ENCODE measurements at places on chromosomes 12 and 14.
A peak's percentile ranks its signal among the peaks of the same experiment; 100 is the strongest.

DNA sequence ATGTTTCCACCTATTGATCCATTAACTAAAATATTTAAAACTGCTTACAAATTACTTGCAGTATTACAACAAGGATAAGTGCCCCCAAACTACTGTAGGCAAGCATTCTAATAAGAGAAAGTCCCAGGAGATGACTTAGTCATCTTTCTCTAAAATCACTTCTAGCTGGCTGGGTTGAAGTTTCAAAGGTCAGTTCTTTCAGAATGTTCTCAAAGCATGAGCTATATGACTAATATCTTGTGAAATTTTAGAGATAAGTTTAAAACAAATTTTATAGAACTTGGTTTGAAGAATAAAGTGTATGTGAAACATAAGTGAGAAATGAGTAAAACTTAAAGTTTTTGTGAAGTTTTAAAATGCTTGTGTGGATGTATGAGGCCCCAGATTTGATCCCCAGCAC lies 24.3 kb upstream of the OR6J1 start:
- DNase-seq: no peak

GRCh38 chr14:77062261-77062660 lies 33.8 kb upstream of the IRF2BPL start:
- no peak for DNase-seq

- DNase-seq: no peak
Measured at GRCh38 chr14:49851813-49852212, 775 bp downstream of the NEMF start.

GRCh38 chr12:106118-106591 lies 39.6 kb downstream of the IQSEC3 start:
- peak; percentile 36 for DNase-seq

- DNase-seq: no peak
Measured at GRCh38 chr12:58916921-58917511, 3.3 kb downstream of the LRIG3 start.

DNA sequence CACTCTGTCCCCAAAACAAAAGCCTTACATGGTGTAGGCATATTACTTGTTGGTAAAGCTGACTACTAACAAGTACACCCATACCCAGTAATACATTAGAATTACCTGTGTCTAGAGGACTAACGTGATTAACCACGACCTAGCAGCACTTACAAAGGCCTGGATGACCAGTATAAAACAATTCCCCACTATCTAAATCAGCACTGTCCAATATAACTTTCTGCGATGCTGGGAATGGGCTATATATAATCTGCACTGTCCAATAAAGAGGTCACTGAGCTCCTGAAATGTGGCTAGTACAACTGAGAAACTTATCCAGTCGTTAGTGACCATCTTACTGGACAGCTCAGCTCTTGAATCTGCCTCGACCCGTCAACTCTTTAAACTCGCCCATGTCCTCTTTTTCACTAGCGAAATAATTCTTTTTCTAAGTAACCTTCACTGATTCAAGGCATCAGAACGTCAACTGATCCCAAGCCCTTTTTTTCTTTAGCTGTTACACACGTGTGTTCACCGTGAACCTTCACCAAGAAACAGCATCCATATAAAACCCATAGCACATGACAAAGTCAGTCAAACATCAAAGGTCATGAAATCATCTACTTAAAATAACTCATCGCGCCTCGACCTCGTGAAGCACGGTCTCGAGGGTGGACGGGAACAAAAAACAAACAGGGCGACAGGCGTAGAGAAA lies 905 bp upstream of the CIPC start:
- DNase-seq: no peak

- DNase-seq: no peak
Measured at GRCh38 chr12:40775661-40776060, 83.4 kb downstream of the CNTN1 start.

DNA sequence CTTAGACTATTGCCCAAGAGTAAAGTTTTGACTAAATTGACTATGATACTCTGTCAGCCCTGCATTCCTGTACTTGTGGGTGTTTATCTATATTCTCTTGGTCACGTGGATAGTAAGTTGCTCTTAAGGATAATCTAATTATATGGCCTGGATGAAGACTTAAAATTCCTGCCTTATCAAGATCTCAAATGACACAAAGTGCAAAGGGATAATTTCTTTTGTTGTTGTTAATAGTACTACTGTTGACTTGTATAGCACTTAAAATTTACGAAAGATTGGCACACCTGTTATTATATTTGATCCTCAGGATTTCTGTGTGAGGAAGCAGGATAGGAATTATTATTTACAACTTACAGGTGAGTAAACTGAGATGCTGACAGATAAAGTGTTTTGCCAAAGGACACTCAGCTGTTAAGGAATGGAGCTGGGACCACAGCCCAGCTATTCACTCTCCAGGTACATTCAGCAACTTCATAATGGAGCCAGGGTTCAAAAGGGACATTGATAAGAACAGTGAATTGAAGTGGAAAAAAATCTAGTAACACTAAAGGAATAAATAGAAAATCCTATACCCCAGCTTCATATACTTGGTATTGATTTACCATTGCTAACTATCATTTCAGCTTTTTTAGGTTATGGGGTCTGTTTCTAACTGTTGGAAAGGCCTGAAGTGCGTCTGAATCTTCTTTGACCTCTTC lies 53.4 kb upstream of the EVL start:
- DNase-seq: no peak

- no peak for DNase-seq
Measured at GRCh38 chr12:49674318-49674981, 32.8 kb downstream of the FMNL3 start.

DNA sequence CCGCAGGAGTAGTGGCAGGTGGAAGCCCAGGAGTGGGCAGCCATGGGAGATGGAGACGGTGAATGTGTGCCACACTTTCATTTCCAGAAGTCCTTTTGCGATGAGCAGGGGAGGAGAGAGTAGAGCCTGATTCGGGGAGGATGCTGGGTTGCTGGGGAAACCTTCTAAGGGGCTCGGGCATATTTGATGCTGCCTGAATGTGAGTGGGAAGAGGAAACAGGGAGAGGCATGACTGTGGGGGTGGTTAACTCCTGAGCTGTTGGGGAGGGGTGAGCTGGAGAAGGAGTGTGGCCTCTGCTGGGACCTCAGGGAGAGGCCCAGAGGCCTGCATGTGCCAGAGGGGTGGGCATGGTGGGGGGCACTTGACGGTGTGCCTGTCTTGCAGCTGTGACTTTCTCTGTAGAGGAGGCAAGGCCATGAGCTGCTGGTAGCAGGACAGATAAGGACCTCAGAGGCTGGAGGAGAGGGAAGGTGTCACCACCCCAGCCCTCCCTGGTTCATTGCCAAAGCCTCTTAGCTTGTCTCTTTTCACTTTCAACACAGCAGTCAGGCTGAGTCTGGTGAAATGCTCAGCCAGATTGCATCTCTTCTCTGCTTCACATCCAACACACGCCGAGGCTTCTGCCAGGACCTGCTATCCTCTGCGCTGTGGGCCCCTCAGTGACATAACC lies 11.4 kb downstream of the GLT1D1 start:
- no peak for DNase-seq

GRCh38 chr12:48767047-48767446 lies 21.8 kb downstream of the ADCY6 start:
- no peak for DNase-seq

DNA sequence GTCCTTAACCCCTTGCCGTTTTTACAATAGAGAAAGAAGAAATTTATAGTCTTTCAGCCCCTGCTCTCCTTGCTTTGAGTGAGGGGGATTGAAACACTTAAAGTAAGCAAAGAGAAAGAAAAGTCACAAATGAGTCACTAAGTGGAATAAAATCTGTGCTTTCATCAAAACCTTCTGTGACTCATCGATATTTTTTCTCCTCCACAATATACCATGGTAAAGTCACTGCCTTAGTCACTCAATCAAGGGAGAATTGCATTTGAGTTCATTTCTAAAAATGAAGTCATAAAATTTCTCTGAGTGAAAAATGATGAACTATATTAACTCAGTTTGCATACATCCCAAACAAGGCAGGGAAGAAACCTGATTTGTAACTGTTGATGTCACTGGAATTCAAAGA lies 470.3 kb downstream of the FOXG1 start:
- DNase-seq: no peak

DNA sequence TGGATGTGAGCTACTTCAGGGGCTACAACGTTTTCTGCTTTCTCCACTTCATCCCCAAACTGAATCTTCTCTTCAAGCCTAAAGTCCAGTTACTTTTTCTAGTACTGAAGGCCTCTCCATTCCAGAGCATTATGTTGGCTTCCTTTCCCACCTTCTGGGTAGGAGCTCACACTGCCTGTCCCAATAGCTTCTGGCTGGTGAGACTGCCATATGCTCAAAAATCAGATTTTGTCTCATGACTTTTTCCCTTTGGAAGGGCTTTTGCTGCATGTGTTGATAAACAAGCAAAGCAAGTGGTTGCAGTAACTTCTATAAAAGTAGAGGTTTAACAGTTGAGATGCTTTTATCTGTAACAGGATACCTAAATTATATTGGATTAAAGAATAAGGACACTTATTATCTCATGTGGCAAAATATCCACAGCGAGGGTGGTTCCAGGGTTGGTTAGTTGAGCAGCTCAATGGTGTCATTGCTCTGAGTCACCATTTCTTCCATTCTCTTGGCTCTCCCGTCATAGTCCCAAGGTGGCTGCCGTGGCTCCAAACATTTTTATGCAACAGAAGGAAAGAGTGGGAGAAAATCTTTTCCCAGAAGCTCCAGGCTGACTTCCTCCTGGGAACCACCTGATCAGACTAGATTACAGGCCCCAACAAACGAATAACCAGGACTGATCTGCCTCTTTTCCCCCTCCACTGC lies 15.1 kb upstream of the PPFIBP1 start:
- no peak for DNase-seq

DNA sequence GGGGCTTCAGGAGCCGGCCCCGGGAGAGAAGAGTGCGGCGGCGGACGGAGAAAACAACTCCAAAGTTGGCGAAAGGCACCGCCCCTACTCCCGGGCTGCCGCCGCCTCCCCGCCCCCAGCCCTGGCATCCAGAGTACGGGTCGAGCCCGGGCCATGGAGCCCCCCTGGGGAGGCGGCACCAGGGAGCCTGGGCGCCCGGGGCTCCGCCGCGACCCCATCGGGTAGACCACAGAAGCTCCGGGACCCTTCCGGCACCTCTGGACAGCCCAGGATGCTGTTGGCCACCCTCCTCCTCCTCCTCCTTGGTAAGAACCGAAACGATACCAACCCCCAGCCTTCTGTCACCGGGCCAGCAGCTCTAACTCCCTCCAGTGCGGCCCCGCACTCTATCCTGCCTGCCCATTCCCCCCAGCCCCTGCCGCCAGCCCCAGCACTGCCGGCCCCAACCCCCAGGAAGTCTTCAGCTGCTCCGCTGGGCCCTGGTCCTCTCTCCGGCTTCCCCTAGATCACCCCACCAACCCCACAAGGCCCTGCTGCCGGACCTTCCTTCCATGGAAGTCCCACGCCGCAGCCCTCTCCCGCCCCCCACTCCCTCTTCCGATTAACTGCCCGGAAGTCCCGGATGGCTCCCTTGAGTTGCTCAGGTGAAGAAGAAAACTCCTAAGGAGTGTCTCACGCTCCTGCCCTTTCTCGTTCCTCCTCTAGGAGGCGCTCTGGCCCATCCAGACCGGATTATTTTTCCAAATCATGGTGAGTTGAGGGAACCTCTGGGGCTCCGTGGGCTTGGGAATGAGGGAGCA lies 693 bp downstream of the LRP10 start:
- DNase-seq: peak; percentile 81

DNA sequence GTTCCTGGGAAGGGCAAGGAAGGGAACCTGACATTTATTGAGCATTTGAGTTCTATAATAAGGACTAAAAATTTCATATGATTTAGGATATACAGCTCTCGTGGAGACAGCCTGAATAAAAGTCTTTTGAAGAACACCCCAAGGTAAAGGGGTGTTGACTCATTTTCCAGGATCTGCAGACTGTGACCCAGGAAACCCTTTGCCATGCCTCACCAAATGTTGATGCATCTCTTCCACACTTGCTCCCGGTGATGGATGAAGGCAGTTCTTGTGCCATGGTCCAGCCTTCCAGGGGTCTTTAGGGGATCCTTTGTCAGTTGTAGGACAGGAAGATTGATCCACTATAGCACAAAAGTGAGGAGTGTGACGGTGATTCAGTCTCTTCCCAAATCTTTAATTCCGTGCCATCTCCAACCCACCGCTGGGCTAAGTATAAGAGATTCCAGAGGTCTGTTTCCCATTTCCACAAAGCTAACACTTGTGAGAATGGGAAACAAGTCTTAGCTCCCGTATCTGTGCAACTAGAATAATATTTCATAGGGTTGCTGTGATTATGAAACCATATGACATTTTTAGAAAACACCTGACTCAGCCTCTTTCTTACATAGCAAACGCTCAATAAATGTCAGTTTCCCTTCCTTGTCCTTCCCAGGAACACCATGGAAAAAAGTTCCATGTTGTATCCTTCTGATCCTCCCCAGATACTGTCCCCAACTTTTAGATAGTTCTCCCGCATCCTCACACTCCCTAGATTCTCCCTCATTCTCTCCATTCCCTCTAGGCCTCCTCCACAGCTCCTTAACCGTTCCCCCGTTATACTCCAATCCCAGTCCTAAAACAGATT lies 836 bp downstream of the AAAS start:
- no peak for DNase-seq

GRCh38 chr12:126784328-126784921 lies 1482.5 kb upstream of the TMEM132C start:
- DNase-seq: no peak

DNA sequence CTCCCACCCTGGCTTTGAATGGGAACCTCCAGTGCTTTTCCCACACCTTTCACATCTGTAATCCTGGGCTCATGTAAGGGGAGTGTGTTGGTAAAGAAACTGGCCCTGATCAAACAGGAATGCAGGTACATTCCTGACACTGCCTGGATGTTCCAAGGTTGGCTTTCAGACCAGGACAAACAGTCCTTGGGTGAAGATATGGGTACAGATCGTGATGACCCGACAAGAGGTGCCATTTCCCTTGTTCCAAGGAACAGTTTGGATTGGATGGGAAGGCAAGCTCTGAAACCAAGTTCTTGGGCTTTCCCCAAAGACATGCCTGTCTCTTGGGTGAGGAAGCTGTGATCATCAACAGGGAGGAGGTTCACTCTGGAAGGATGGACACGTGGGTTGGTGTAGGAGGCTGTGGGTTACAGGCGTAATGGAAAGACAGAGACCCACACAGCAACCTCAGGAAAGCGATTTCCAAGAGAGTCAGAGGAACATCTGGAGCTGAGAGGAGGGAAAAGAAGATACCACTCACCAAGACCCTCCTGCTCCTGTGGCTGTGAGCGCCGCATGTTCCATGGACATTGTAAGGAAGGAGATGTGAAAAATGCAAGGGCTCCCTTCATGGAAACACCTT lies 26.4 kb downstream of the VDR start:
- no peak for DNase-seq

- no peak for DNase-seq
Measured at GRCh38 chr14:57771801-57772200, 94.1 kb downstream of the SLC35F4 start.

GRCh38 chr12:102964872-102965271 lies 7.4 kb downstream of the ASCL1 start:
- peak; percentile 64 for DNase-seq

- no peak for DNase-seq
Measured at GRCh38 chr12:43852744-43853143, 16.9 kb downstream of the TMEM117 start.

GRCh38 chr14:44979740-44980356 lies 17.9 kb downstream of the TOGARAM1 start:
- DNase-seq: no peak
